ENCODE measurements at places on chromosomes 2 and 18.
A peak's percentile ranks its signal among the peaks of the same experiment; 100 is the strongest.

- no peak for DNase-seq
These were observed 9.0 kb downstream of the ERFE start for GRCh38 chr2:238167761-238168160.

- no peak for DNase-seq
These were observed 7.2 kb downstream of the RAB11FIP5 start for GRCh38 chr2:73105511-73105971.

- no peak for DNase-seq
These were observed 85.5 kb downstream of the TMEM247 start for GRCh38 chr2:46564811-46565241.

DNA sequence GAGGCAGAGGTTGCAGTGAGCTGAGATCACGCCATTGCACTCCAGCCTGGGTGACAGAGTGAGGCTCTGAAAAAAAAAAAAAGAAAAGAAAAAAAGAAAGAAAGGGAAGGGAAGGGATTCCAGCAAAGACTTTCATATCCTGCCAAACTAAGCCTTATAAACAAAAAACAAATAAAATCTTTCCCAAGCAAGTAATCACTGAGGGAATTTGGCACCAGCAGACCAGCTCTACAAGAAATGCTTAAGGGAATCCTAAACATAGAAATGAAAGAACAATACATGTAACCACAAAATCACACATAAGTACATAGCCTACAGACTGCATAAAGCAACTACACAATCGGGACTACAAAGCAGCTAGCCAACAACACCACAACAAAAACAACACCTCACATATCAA lies 79.1 kb downstream of the TRABD2A start:
- DNase-seq: no peak

DNA sequence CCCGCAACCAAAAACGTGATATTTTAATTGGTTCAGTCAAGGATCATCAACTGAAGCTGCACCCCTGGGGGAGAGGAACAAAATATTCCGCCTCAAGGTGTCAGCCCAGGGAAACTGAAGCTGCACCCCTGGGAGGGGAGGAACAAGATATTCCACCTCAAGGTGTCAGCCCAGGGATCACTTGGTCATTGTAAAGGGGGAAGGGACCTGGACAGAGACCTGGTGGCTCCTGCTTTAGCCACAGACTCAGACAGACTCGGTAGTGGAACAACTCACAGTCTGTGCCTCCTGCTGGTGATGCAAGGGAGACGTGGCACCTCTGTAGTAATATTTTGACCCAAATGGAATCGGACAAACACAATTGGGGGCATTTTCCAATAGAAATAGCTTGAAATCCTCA lies 75.1 kb downstream of the GBX2 start:
- no peak for DNase-seq

- DNase-seq: no peak
These were observed 190.0 kb upstream of the SRD5A2 start for GRCh38 chr2:31770741-31771140.

- no peak for DNase-seq
These were observed 631.5 kb downstream of the EPHA4 start for GRCh38 chr2:220940646-220941045.

DNA sequence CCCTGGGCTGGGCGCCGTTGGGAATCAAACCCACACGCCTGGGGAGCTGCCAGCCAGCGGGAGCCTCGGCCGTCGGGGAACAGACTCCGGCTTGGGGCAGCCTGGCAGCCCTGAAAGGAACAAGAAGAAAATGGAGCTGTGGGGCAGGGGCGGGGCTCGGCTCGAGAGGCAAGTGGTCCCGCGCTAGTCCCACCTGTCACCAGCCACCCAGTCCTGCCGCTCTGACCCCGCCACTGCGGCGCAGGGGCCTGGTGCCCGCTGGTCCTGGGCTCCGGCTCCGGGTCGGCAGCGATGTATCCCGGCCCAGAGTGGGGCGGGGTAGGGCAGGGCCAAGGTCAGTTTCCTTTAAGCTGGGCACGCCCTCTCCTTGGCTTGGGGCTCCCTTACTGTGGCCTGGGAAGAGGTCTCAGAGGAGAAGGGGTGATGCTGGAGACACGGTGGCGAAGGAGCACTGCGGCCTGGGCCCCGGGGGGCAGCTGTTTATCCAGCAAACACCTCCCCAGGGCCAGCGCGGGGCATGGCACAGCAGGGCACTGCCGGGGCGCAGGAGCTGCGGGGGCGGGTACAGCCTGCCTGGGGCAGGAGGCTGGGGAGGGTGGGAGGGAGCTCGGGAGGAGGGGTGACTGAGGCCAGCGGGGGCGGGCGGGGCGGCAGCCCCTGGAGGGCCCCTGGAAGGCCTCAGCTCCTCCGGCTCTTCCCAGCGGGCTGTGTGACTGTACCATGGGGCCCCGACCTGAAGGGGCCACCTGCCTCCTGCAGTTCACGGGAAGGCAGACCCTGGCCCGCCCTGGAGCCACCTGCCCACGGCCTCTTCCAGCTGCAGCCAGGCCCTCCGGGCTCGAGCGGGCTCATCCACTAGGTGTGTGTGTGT lies 15.6 kb downstream of the ODC1 start:
- DNase-seq: peak; percentile 41

DNA sequence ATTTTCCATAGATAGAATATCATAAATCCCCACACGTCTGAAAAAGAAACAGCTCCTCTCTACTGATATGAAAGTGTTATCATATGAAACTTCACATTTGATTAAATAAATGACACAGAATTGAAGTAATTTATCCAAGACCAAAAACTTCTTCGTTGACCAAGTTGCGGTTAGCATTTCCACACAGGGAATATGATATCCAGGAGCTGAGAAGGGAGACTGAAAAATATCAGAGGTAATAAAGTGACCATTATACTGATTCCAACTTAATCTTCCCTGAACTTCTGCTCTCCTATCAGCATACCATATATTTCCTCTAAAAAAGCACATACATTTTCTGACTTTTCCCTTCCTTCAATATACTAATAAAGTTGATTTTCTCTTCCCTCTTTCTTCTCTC lies 356.2 kb upstream of the CHST9 start:
- no peak for DNase-seq

GRCh38 chr2:229196448-229196847 lies 74.6 kb downstream of the PID1 start:
- DNase-seq: no peak

DNA sequence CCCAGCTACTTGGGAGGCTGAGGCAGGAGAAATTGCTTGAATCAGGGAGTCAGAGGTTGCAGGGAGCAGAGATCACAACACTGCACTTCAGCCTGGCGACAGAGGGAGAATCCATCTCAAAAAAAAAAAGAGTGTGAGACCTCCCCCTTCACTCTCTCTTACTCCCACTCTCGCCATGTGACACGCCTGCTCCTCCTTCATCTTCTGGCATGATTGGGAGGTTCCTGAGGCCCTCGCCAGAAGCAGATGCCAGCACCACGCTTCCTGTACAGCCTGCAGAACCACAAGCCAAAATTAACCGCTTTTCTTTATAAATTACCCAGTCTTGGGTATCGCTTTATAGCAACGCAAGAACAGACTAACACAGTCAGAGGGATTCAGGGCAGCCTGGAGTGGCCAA lies 66.3 kb upstream of the CREB1 start:
- DNase-seq: no peak

DNA sequence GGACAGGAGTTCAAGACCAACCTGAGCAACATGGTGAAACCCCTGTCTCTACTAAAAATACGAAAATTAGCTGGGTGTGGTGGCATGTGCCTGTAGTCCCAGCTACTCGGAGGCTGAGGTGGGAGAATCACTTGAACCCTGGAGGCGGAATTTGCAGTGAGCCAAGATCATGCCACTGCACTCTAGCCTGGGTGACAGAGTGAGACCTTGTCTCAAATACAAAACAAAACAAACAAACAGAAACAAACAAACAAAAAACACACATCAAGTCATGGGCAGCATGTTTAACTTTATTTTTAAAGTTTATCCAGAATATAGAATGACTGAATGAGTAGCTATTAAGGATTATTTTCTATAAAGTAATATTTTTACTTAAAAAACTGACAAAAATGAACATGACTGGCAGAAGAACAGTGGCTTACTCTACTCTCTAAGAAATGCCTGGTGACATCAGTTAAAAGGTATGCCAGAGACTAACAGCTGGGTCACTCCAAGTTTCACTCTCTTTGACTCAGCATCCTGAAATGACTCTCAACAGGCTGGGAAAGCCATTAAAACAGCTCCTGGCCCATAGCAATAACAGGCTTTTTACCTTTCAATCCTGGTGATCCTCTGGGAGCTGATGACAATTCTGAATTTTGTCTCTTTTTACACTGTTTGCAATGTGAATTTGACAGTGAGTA lies 281.6 kb upstream of the STON1 start:
- no peak for DNase-seq

GRCh38 chr2:75134860-75135259 lies 64.5 kb downstream of the TACR1 start:
- DNase-seq: no peak

DNA sequence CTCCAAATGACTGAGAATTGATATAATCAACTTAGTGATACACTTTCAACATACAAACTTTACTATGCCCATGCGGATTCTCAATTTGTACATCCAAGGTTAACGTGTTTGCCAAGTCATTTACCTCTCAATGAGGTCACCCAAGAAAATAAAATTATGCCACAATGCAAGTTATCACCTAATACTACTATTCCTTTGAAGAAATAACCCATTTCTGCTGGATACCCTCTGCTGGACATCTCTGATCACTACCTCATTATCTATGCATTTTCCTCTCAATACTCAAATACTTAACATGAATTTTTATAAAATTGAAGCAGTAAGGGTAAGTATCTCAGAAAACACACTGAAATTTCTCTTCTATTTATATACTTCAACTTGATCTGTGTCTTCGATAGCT lies 12.7 kb downstream of the HNRNPLL start:
- DNase-seq: no peak

DNA sequence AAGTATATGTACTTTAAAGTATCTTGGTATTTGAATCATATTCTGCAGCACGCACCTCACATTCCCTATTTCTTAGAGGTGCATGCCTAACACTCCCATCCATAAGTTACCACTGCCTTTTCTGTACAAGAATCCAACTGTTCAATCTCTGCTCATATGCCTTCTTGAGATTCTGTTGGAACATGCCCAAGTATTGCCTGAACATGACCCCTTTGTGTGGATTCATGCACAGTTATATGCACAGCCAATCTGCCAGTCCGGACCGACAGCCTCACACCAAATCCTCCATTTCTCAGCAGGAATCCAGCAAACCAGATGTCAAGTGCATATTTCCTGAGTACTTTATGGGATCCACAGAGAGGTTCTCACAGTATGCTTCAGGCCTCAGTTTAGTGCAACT lies 222.0 kb downstream of the TMEM182 start:
- no peak for DNase-seq

DNA sequence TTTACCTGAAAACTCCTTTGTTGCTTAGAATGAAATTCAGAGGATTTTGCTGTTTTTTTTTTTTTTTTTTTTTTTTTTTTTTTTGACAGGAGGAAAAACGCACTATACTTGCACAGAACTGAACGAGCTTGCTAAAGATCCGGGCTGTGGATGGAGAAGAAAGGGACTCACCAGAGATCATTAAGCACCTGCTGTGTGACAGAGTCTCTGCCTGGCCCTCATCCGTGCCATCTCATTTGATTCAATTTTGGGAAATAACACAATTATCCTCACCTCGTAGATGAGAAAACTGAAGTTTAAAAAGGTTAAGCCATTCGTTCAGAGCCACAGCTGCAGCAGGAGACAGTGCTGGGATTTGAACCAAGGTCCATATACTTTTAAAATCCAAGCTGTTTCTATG lies 775.4 kb upstream of the ID2 start:
- no peak for DNase-seq

DNA sequence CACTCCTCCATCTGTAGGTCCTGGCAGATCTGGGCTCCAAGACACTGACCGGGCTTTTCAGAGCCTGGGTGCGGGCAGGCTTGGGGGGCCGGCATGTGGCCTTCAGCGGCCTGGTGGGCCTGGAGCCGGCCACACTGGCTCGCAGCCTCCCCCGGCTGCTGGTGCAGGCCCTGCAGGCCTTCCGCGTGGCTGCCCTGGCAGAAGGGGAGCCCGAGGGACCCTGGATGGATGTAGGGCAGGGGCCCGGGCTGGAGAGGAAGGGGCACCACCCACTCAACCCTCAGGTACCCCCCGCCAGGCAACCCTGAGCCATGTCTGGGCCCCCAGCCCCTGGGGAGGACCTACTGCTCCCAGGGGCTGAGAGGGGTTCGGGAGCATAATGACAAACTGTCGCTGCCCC lies 761 bp upstream of the CHRND start:
- no peak for DNase-seq

GRCh38 chr2:72934683-72935610 lies 17.6 kb downstream of the EMX1 start:
- DNase-seq: peak; percentile 32

GRCh38 chr2:227460833-227461232 lies 11.1 kb upstream of the AGFG1 start:
- DNase-seq: no peak

DNA sequence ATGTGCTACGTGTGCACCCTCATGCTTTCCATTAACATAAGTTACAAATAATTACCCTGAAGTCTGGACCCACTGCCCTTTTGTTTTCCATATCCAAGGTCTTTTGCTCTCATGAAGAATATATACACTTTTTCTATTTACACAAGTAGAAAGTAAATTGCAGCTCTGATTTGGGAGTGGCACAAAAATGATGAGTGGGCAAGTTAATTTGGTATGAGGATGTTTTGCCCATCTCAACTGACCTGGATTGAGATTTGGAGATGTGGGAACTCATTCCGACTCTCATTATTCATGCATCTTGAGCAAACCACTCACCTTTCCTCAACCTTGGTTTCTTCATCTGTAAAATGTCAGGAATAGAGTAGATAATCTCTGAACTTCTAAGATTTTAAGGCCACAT lies 53.6 kb upstream of the TMEM17 start:
- no peak for DNase-seq

- peak; percentile 66 for DNase-seq
These were observed 30.3 kb upstream of the IL37 start for GRCh38 chr2:112880696-112881095.

DNA sequence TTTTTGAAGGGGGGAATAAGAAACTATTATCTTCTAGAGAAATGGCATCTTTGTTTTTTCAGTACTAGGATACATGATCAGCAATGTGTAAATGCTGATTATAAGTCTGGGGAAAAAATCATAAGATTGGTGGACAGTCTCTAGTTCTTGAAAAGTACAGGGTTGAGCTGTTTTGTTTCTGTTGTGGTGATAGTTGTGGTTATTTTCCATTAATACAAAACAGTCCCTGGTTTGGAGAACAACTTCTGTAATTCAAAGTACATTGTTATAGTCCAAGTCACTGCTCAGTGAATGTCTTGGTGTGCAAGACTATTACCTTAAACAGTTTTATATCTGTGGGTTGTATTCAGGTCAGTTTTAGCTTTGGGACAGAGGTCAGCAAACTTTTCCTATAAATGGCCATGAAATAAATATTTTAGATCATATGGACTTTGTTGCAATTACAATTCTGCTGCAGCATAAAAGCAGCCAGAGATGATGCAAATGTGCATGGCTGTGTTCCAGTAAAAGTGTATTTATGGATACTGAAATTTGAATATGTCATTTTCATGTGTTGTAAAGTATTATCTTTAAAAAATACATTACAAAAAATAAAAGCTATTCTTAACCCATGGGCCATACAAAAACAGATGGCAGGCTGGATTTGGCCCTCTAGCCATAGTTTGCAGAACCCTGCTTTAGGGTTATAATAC lies 111.0 kb downstream of the CERS6 start:
- no peak for DNase-seq
